Activated naive CD8-positive, alpha-beta T cell treated with anti-CD3 and anti-CD28 coated beads, Interleukin-2, amount 10 ng/mL, durations not matched to agents 7 days and 5 days (primary cell): ENCODE measurements at places on chromosomes 1 and 21. TPM values are rescaled to one million over a fixed set of nuclear protein-coding genes. Genes with fewer than 3 reads are reported as not detected.
A peak's percentile ranks its signal among the peaks of the same experiment; 100 is the strongest.

Gene ZMPSTE24
- total RNA-seq, result 21.2 TPM

Gene NT5C1A
- not detected for total RNA-seq

DNA sequence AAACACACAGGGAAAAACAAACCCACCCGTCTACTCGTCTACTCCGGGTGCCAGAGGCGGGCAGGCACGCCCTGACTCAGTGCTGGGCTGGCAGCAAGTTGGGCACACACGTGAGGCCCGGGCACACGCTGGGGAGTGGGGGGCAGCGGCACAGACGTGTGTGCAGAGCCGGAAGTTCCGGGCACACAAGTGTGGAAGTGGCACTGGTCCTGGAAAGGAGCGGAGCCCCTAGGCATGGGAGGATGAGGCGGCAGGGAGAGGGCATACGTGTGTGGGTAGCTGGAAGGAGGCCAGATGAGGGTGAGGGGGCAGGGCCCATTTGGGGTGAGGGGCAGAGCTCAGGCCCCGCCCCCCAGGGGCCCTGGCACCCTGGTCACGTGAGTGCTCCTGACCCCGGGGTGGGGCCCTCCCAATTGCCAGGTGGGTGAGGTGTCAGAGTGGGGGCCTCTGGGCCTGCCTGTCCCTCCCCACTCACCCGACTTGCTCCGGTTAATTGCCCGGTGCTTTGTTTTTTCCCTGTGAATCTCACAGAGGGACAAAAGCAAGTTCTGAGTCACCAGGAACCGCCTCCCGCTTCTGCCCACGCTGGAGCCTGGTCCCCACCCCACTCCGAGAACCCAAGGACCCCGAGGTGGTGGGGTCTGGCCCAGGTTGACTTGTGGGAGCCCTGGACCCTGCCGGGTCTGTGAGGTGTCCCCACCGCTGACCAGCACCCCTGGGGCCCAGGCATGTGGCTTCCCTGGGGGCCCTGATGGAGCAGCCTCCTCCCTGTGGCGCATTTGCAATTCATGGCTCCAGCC, 104.8 kb upstream of the CASZ1 start:
- no peak for DNase-seq

DNA sequence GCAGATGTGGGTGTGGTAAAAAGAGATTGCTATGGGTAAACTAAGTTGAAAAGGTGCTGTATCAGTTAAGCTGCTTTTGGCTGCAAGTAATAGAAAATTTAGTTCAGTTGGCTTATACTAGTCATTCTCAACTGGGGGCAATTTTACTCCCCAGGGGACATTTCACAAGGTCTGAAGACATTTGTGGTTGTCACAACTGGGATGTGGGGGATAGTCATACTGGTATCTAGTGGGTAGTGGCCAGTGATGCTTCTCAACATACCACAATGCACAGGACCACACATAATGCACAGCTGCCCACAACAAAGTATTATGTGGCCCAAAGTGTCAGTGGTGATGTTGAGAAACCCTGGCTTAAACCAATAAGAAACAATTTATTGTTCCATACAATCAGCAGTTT, 31.4 kb downstream of the SERTAD4 start:
- DNase-seq, result no peak

DNA sequence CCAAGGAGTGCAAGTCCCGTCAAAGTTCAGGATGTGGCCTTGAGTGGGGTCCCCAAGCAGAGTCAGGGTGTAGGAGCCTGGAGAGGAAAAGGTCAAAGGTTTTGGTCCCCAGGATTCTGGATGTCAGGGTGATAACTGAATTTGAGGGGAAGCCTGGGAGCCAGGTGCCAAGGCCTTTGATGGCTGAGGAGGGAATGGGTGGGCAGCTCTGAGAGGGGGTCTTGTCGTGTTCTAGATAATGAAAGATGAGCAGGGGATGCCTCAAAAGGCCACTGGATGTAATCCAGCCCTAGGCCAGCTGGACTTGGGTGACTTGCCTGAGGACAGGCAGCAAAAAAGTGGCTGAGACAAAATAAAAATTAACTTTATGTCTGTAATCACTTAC, 27.5 kb upstream of the KCNA2 start:
- no peak for DNase-seq

GRCh38 chr21:29056005-29056404, 17.4 kb downstream of the CCT8 start:
- DNase-seq, result no peak

DNA sequence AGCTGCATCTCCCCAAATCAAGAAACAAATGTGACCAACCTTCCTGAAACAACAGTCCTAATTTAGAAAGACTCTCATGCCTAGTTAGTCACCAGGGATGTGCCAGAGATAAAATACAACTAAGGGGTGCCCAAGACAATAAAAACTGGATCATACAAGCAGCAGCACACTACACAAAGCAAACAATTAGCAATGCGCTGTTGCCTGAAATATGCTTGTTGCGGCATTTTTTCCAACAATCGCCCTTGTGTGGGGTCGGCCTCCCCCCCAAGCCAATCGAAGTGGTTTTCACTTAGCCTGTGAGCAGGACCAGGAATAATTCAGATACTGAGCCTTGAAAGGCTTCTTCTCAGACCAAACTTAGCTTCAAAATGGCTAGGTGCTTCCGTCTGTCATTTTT, 1.4 kb upstream of the STMN1 start:
- no peak for DNase-seq

DNA sequence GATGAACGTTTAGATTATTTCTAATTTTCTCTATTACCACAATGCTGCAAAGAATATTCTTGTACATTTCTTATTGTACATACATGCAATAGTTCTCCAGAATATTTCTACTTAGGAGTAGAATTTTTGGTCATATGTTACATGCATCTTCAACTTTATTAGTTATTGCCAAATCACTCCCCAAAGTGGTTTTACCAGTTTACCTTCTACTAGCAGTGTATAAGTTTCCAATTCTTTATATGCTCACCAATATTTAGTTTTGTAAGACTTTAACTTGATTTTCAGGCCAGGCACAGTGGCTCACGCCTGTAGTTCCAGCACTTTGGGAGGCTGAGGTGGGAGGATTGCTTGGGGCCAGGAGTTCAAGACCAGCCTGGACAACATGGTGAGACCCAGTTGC, 55.4 kb downstream of the SNRPE start:
- DNase-seq, result no peak

- DNase-seq, result no peak
These were observed 22.0 kb downstream of the FOXO6 start for GRCh38 chr1:41383094-41383852.

DNA sequence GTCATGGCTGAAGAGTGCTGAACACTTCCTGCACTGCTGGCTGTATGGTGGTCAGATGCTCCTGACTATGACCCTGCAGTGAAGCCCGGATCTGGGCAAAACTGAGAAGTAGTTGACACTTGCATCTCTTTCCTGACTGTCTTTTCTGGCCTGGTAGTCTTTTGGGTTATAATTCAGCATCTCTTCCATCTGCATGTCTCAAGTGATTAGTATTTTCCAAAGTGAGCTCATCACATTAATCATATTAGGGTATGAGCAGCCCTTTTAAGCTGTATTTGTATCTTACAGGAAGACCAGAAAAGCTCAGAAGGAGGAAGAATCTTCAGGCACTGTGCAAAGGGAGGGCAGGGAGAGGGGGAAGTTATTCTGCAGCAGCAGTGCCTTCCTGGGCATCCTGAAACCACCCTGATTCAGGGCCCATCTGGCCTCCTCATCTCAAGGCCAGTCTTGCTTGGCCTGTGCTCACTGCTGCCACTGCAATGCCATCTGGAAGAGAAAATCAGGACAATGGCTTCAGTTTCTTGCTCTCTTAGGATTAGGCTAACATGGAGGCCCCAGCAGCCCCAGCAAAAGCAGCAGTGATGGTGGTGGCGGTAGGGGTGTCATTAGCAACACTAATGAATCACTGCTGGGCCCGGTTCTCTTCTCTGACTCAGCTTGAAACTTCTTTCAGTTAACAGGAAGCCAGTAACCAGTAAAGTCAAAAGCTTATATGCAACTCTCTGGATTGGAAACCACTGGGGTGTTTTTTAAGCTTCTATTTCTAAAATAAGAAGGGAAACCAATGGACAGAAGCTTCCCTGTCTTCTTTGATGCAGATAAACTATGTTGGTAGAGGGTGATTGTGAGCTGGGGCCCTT, 63.3 kb upstream of the WDR26 start:
- peak; percentile 62 for DNase-seq

- no peak for DNase-seq
These were observed 19.1 kb downstream of the PROX1 start for GRCh38 chr1:214006845-214007244.

- no peak for DNase-seq
These were observed 302.7 kb upstream of the SGIP1 start for GRCh38 chr1:66231217-66231616.

DNA sequence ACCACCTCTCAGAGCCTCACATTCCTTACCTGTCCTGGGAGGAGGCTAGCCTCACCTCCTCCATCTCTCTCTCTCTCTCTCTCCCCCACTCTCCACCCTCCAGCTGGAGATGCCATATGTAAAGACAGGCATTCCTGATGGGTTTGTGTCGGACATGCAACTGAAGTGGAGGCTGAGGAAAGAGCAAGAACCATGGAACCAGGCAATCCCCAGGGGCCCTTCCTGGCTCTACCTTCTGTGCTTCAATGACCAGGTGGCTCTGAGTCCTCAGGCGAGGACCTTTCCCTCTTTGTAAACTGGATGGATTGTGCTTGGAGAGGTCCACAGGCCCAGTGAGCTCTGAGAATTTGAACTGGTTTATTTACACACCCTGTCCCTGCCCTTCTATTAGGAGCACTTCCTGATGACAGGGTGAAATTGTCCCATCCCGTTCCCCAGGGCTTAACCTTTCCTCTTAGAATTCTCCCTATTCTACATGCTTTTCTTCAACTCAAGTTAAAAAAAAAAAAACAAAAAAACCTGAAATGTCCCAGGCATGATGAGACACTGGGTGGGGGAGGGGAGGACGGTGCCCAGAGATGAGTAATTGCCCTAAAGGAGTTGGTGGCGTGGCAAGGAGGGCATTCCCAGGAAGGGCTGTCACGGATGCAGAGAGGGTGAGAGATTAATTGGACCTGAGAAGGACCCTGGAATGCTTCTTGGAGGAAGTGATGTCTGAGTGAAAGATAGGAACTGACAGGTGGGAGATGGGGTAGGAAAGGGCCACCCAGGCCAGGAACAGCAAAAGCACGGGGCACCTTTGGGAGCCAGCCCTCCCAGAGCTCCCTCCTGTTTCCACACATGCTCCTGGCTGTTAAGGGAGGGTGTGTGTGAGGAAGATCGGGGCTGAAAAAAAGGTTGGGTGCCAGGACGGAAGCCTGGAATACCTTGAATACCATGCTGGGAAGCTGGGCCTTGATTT, 50.2 kb upstream of the WASF2 start:
- DNase-seq, result no peak

- no peak for DNase-seq
These were observed 28.6 kb upstream of the ZNF496 start for GRCh38 chr1:247360116-247360898.

DNA sequence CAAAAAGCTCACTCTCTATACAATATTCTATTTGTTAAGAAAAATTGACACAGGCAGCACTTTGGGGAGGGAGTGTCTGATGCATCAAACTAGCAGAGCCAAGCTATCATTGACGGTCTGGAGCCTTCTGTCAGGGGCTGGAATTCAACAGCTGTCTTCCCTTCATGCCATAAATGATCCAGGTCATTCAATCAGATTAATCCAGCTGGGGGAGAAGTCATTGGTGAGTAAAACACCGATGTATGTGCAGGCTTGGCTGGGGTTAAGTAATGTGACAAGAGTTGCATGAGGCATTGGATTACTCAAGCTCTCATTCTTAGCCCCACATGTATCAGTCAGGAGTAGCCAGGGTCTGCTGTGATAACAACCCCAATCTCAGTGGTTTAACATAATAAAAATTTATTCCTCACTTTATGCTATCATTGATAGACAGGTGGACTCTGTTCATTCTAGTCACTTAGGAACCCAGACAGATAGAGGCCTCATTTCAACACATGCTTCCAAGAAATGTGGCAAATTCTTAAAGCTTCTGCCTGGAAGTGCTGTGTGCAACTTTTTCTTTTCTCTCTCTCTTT, 118.1 kb upstream of the GADD45A start:
- DNase-seq, result no peak

- DNase-seq, result no peak
These were observed 5.0 kb downstream of the RNF11 start for GRCh38 chr1:51241119-51241518.

GRCh38 chr1:197198333-197198732, 51.9 kb upstream of the ASPM start:
- DNase-seq, result no peak

GRCh38 chr1:157124855-157125254, 13.3 kb downstream of the ETV3 start:
- DNase-seq, result no peak

DNA sequence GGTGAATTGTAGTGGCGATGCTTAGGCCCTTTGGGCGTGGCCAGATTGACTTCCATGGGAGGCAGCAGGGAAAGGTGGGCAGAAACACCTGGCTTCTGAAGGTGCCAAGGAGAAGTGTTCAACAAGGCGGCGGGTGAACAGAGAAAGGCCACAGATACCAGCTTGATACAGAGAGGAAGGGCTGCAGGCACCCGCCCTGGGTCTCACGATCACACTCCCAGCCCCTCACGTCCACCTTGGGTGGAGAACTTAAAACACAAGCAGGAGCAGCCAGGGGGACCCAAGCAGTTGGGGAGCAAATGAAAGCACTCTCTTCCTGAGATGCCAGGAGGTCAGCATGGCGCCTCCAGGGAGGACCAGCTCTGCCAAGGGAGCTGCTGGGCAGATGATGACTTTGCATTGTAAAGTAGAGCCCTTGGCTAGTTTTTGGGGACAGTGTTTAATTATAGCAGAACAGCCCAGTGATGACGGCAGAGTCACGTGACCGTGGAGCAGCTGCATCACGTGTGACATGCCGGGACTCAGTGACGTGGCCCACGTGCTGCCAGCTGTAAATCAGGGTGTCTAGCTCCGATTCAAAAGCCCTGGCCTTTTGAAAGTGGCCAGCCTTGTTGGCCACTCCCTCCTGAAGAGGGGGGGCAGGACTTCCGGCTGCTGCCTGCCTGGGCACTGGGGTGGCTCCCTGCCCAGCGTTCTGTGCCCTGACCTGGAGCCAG, 19.0 kb downstream of the SLC37A1 start:
- DNase-seq, result no peak
